ENCODE measurements at places on chromosomes 11 and 22.

GRCh38 chr11:63937713-63938478 lies 906 bp upstream of the NAA40 start:
- no peak for DNase-seq

GRCh38 chr11:17730608-17731462 lies 3.7 kb upstream of the KCNC1 start:
- DNase-seq = peak; percentile 95

- no peak for DNase-seq
These were observed 50.1 kb upstream of the PHOX2A start for GRCh38 chr11:72293910-72294615.

GRCh38 chr11:34416766-34417165 lies 22.0 kb upstream of the CAT start:
- DNase-seq = no peak

DNA sequence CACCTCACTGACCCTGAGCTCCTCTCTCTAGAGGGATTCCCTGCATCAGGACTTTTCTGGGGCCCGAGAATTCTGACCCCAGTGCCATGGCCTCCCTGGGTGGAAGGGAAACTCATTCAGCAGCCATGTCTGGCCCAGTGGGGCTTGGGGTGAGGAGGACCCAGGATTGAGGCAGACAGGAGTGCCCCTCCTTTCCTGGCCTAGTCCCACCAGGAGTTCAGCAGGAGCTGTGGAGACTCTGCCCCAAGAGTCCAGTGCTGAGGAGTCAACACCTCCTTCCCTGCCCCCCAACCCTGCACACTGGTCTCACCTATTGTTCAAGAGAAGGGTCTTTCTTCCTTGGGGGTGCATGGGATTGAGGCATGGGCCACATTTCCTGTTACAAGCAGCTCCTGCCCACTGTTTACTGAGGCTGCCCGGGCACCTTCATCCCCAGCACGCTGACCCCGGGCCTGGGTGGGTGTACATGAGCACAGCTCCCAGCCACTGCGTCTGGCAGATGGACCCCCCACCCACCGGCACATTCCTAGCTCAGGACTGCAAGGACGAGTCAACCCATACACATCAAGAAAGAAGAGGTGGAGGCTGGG lies 33.9 kb downstream of the ALX4 start:
- no peak for DNase-seq

- DNase-seq = no peak
These were observed 18.0 kb downstream of the ST13 start for GRCh38 chr22:40838486-40838885.

GRCh38 chr11:67351275-67352005 lies 1.9 kb downstream of the POLD4 start:
- DNase-seq = peak; percentile 86

- no peak for DNase-seq
These were observed 92.6 kb upstream of the TP53AIP1 start for GRCh38 chr11:129035244-129035643.

GRCh38 chr11:2122222-2122906 lies 16.8 kb downstream of the IGF2 start:
- DNase-seq = no peak

- DNase-seq = peak; percentile 24
These were observed 1.0 kb downstream of the SYT9 start for GRCh38 chr11:7252683-7253213.

GRCh38 chr11:64870893-64871466 lies 7.4 kb downstream of the EHD1 start:
- no peak for DNase-seq

GRCh38 chr11:75536786-75537641 lies 11.3 kb upstream of the GDPD5 start:
- no peak for DNase-seq

GRCh38 chr11:6006395-6006794 lies 351 bp downstream of the OR56A4 start:
- DNase-seq = no peak

- DNase-seq = no peak
These were observed 3.5 kb upstream of the ZP1 start for GRCh38 chr11:60863550-60864521.

GRCh38 chr11:33531743-33532181 lies 168.9 kb downstream of the C11orf91 start:
- no peak for DNase-seq

GRCh38 chr22:40679964-40680818 lies 907 bp downstream of the MCHR1 start:
- peak; percentile 38 for DNase-seq

- no peak for DNase-seq
These were observed 215.7 kb upstream of the CTSC start for GRCh38 chr11:88553204-88553603.

DNA sequence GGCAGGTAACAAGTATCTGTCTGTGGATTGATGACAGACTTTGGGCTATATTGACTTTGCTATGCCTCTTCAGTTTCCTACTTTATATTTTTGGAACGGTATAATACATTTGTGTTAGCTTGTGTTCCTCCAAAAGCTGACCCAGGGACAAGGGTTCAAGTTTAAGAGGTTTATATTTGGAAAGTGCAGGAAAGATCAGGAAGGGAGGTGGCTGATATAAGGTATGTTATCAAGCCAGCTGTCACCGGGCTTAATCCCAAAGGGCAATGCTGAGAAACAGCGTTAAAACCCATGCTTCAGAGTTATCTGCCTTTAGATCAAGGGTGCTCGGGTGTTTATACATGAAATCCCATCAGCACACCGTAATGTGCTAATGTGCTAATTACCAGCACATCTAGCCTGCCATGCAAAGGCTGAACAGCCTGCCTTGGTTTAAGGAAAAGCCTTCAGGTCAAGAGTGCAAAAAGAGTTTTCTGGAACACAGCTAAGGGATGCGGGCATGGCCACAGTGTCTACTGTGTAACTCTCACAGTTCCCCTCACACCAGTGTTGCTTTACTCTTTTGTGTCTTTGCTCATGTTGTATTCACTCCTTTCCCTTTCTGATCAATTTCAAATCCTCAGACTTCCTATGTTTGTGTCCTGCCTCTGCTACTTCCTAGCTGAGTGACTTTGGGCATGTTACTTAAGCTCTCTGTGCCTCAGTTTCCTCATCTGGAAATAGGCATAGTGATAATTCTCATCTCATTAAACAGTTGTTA lies 77.5 kb downstream of the BDNF start:
- no peak for DNase-seq

GRCh38 chr11:47107744-47108143 lies 68.9 kb downstream of the ARFGAP2 start:
- no peak for DNase-seq

All from cerebellum (tissue), 4 donors.